Fibroblast of lung (primary cell): ENCODE measurements at places on chromosomes 4 and X. TPM values are rescaled to one million over a fixed set of nuclear protein-coding genes. Genes with fewer than 3 reads are reported as not detected.
A peak's percentile ranks its signal among the peaks of the same experiment; 100 is the strongest.

The PWWP3B gene
- total RNA-seq: under 0.01 TPM in 1 of 2 replicates, not detected in the other

GRCh38 chrX:10206317-10206716 lies 49.5 kb downstream of the CLCN4 start:
- DNase-seq: no peak

GRCh38 chr4:6608758-6609414 lies 31.6 kb upstream of the MRFAP1 start:
- no peak for DNase-seq

- no peak for DNase-seq
Observed at GRCh38 chr4:53780736-53781400, 189.6 kb upstream of the LNX1 start.

GRCh38 chr4:53575552-53575951 lies 15.7 kb downstream of the LNX1 start:
- no peak for DNase-seq

The KLF3 gene
- 12.1 and 12.4 TPM in 2 replicates for total RNA-seq

The TNMD gene
- total RNA-seq: not detected in 2 replicates

DNA sequence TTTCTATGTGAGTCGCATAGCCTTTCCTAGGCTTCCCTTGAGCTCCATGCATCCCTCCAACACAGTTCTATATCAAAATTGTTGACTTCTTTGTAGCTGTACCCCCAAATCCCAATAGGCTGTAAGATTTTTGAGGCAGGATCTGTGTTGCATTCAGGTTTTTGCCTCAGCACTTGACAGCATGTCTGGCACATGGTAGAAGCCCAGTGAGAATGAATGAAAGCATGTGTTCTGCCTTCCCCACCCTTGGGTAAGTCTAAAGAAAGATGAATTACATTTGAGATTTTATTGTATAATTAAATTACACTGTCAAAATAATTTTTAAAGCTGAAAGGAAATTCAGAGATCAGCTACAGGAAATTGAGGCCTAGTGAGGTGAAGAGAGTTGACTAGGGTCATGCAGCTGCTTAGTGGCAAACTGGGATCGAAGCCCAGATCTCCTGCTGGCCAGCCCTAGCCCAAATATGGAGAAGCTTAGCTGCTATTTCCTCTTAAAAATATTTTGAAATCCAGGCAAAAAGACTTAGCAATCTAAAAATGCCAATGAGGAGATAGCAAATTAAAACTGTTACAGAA lies 122.5 kb downstream of the SPATA18 start:
- no peak for DNase-seq

GRCh38 chrX:154718616-154719015 lies 32.3 kb downstream of the GAB3 start:
- DNase-seq: no peak

DNA sequence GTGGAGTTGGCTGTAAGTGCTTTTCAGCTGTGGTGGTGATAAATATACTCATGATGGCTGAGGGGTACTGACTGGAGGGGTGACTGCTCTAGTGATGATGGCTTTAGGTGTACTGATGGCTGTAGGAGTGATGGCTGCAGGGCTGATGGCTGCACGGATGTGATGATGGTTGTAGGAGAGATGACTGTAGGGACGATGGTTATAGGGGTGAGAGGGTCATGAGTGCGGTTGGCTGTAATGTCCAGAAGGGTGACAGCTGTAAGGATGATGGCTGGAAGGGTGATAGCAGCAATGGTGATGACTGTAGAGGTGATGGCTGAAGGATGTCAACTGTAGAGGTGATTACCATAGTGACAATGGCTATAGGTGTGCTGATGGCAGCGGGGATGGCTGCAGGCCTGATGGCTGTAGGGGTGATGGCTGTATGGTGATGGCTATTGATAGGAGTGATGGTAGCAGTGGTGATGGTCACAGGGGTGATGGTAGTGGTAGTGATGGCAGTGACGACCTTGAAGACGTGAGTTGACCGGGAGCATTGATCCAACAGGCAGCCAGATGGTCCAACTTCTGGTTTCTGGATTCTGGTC lies 570 bp upstream of the SASH3 start:
- DNase-seq: no peak

DNA sequence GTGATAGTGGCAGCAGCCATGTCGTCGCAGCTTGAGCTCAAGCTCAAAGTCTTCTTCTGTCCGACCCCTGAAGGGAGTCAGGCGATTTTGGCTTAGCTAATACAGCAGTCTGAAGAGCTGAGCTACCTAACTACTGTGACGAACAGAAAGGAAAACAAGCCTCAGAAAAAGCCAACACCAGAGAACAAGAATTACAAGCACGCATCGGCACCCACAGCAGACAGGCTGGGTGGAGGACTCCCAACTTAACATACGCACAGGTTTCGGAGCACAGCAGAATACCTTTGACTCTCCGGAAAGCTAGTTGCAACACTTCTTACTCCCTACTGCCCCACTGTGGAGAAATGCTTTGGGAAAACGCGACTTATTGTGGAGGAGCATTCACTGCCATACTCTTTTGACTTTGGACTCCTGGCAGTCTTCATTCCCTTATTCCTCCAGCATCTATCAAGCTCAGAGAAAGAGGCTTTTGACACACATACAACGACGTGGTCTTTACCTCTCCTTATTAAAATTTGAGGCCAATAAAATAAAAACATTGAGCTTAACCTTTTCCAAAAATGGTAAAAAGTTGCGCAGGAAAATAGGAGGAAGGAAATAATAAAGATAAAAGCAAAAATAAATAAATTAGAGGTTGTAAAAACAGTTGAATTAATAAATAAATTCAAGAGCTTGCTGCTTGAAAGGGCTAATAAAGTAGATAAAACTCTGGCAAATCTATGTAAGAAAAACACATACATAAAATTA lies 41.3 kb upstream of the GPC3 start:
- DNase-seq: peak; percentile 53

- peak; percentile 46 for DNase-seq
Observed at GRCh38 chr4:25993395-25994185, 79.6 kb downstream of the SMIM20 start.

The NDNF gene
- 6.4 and 10.0 TPM in 2 replicates for total RNA-seq

The UCHL1 gene
- 282 and 397 TPM in 2 replicates for total RNA-seq

GRCh38 chr4:90198086-90198847 lies 71.1 kb downstream of the CCSER1 start:
- DNase-seq: no peak

GRCh38 chr4:56134266-56134665 lies 185.5 kb downstream of the CEP135 start:
- peak; percentile 79 for DNase-seq

DNA sequence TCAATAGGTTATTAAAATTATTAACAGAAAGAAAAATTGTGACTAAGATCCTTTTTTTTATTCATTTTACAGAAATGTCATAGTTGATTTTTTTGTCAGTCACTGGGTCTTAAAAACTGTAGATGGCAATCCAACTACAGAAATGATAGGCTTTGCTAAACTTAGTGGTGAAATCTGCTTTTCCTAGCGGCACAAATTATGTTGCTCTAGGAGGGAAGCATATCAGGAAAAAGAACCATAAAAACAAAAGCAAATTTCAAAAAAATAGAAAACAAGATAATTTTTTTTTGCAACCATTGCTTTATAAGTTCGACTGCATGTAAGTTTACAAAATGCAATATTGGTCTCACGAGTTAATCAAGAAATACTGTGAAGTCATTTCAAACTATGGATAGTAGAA lies 443.5 kb upstream of the IGFBP7 start:
- DNase-seq: no peak

The MAP7D2 gene
- under 0.01 TPM in 2 replicates for total RNA-seq
